Endothelial cell of umbilical vein (primary cell): ENCODE measurements at places on chromosomes 5 and 9. TPM values are rescaled to one million over a fixed set of nuclear protein-coding genes. Genes with fewer than 3 reads are reported as not detected.

DNA sequence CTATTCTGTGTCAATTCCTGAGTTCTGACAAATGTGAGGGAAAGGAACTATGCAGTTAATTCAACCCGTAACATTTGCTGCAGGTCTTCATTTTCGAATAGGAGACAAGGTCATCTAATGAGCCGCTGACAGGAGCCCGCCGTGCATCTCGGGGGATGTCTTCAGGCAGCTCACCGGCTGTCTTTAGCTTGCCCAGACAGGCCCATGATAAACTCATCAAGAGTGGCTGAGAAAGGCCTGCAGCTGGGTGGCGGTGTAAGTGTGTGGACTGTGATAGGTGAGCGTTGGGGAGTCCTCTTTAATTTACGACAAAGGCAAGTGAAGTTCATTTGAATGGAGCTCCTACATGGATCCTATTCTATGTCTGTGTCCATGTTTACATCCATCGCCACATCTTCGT is 190.5 kb downstream of the ADCY2 start:
- DNase-seq: no peak
- no peaks in the 10 kb centered on the region for H3K36me3 ChIP-seq
- H3K4me1 ChIP-seq: no peaks in the 10 kb centered on the region

LHFPL2 gene
- 26.8 and 36.3 TPM in 2 replicates for total RNA-seq

PAIP1 gene
- 81.6 and 90.1 TPM in 2 replicates for total RNA-seq

GRCh38 chr9:3954331-3955304 is 345.2 kb downstream of the GLIS3 start:
- no peaks in the 10 kb centered on the region for H3K4me1 ChIP-seq
- H3K27me3 ChIP-seq: no peaks in the 10 kb centered on the region
- H3K4me3 ChIP-seq: no peak overlapping the region
- no peak overlapping the region for H3K27ac ChIP-seq
- DNase-seq: no peak

GRCh38 chr9:121399126-121399882 is 29.3 kb upstream of the STOM start:
- H3K4me3 ChIP-seq: no peak overlapping the region
- peak overlapping the region; percentile 62 for H3K27ac ChIP-seq
- no peak for DNase-seq
- H3K36me3 ChIP-seq: no peaks in the 10 kb centered on the region
- no peaks in the 10 kb centered on the region for H3K27me3 ChIP-seq
- H3K4me1 ChIP-seq: peaks cover 27% of the 10 kb centered on the region

DNA sequence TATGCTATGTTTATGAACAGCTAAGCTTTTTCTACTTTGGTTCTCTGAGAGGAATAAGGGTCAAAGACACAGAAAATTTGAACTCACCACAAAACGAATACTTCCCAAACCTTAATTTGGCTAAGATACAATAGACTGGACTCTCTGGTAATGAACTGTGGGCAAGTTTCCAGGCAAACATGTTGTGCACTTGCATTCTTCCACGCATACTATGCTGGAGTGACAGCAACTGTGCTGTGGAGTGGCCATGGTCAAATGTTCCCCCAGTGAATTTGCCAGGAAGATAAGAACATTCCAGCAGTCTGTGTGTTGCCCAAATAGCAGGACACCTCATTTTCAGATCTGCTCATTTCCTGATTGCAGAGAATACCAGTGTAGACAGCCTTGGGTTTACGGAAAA is 275.3 kb upstream of the IL12B start:
- H3K4me3 ChIP-seq: no peak overlapping the region
- H3K27me3 ChIP-seq: no peaks in the 10 kb centered on the region
- H3K36me3 ChIP-seq: no peaks in the 10 kb centered on the region
- H3K27ac ChIP-seq: no peak overlapping the region
- no peaks in the 10 kb centered on the region for H3K4me1 ChIP-seq
- no peak for DNase-seq

GRCh38 chr9:137138722-137139467 is at the start of gene GRIN1:
GRIN1 (plus strand) TSS chr9:137139154; CDS start chr9:137139487, 333 bp downstream.
- DNase-seq: no peak
- H3K27me3 ChIP-seq: peaks cover 35% of the 10 kb centered on the region
- H3K4me1 ChIP-seq: no peaks in the 10 kb centered on the region

DNA sequence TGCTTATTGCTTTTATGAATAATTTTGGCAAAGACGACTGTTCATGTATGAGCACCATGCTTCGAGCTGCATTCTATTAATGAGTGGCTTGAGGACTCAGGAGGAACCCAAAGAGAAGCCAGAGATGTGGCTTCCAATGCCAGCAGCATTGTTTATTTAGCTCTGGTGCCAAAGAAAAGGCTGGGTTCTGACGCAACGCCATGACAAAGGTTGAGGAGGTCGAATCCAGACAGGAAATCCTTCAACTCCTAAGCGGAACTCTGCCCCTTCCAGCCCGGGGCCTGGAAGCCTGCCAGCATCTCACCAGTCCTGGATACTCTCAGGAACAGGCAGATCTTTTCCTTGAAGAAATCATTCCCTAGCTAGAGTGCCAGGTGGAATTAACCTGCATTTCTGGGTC is 104.4 kb downstream of the ARHGAP26 start:
- peak overlapping the region; percentile 42 for H3K27ac ChIP-seq
- H3K4me3 ChIP-seq: no peak overlapping the region
- DNase-seq: peak; percentile 96
- H3K27me3 ChIP-seq: no peaks in the 10 kb centered on the region
- H3K36me3 ChIP-seq: no peaks in the 10 kb centered on the region

DNA sequence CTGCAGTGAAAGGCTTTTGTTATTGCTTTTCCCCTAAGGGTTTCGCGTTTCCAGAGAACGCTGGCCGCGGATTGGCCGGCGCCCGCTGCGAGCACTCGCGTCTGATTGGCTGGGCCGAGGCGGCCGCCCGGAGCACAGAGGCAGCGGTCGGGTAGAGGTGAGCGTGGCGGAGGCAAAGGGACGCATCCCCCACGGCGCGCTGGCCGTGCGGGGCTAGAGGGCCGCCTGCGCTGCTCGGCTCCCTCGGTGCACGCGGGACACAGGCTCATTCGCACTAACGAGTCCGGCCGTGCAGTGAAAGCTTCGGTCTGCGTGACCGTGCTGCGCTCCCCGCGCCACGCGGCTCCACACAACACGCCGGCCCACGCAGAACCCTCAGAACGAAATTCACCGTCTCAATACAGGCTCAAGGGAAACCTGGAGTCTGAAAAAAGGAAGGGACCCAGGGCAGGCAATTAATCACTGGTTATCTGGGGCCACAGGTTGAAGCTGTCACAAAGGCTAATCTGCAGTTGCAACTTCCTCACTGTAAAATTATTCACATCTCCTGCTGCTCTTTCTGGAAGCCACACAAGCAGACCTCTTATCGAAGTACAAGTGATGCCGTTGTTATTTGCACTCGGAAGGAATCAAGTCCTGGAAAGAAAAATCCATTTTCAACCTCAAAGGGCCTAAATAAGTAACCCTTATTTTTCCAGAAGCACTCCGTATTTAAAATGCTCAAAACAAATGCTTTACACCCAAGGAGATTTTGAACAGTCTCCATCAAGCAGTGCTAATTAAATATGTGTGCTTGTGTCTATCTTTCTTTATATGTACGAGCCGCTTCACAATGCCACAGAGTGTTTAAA is 94.6 kb downstream of the ZNF608 start:
- peak; percentile 92 for DNase-seq
- no peaks in the 10 kb centered on the region for H3K27me3 ChIP-seq
- H3K27ac ChIP-seq: peak overlapping the region; percentile 92
- peak overlapping the region; percentile 11 for H3K4me3 ChIP-seq

DNA sequence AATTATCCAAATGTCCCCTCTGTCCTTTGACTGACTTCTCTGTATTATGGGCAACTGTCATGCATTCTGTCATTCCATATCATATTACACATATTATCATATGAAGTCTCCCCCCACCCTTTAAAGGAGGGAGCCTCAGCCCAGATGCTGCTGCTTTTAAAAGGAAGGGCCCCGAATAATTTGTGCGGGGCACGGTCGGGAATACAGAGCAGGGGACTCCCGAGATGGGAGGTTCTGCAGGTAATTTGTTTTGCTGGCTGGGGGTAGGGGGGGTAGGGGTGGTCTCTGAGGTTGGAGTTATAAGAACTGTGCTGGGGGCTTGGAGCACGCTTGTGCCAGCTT is 10.1 kb upstream of the LHX2 start:
- no peak overlapping the region for H3K4me3 ChIP-seq
- H3K4me1 ChIP-seq: peaks cover 3% of the 10 kb centered on the region
- H3K36me3 ChIP-seq: no peaks in the 10 kb centered on the region
- DNase-seq: no peak
- H3K27me3 ChIP-seq: peaks cover 90% of the 10 kb centered on the region
- no peak overlapping the region for H3K27ac ChIP-seq

NFIL3 gene
- total RNA-seq: 9.7 and 10.5 TPM in 2 replicates

GRCh38 chr5:124743602-124744169 is 2.8 kb downstream of the ZNF608 start:
- no peaks in the 10 kb centered on the region for H3K27me3 ChIP-seq
- DNase-seq: no peak
- H3K27ac ChIP-seq: peak overlapping the region; percentile 97
- peak overlapping the region; percentile 65 for H3K4me3 ChIP-seq
- peaks cover 38% of the 10 kb centered on the region for H3K4me1 ChIP-seq

- H3K27me3 ChIP-seq: no peaks in the 10 kb centered on the region
- DNase-seq: no peak
- no peak overlapping the region for H3K27ac ChIP-seq
- H3K4me3 ChIP-seq: no peak overlapping the region
- no peaks in the 10 kb centered on the region for H3K4me1 ChIP-seq
Observed at GRCh38 chr5:32740651-32741050, 29.5 kb downstream of the NPR3 start.

TNFSF8 gene
- total RNA-seq: not detected in 2 replicates

LRRC19 gene
- total RNA-seq: not detected in 2 replicates

DNA sequence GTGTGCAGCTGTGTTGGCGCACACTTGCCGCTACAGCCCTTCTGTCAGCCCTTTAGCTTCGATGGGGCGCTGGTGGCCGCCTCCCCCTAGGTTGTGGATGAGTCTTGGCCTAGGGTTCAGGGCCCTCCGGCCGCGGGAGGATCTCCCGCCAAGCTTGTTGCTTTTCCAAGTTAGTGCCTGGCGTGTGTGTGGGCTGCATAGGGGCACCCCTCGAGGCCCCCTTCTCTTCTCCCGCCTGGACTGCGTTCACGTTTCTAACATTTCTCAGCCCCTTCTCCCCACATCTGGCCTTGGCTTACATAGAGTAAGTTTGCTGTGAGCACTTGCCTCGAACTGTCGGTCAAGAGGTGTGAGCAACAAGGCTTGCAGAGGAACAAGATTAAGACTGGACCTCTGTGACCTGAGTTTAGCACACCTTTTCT is 413 bp upstream of the OXCT1 start:
- no peak overlapping the region for H3K27ac ChIP-seq
- peaks cover 1% of the 10 kb centered on the region for H3K27me3 ChIP-seq
- DNase-seq: peak; percentile 4
- H3K4me1 ChIP-seq: peaks cover 11% of the 10 kb centered on the region
- peak overlapping the region; percentile 75 for H3K4me3 ChIP-seq

DNA sequence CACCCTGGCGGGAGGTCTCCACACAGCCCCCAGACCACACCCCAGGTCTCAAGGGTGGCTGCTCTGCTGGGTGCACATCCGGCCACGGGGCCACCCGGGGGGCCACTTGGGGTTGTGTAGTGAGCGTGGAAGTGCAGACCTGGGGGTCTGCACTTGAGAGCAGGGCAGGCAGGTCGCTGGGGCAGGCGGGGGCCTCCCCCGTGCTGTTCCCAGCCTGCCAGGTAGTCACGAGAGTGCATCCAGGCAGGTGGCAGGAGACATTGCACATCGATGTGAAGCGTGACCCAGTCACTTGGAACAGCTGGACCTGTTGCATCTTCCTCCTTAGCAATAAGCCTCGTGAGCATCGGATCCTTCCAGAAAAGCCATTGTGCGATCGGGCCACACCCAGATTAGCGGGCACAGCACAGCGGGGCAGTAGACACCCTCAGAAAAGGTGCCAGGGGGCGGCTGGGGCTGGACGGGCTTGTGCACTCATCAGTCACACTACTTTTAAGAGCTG is 4.8 kb upstream of the ENTPD8 start:
- no peaks in the 10 kb centered on the region for H3K27me3 ChIP-seq
- H3K27ac ChIP-seq: no peak overlapping the region
- H3K4me1 ChIP-seq: no peaks in the 10 kb centered on the region
- no peak for DNase-seq
- no peak overlapping the region for H3K4me3 ChIP-seq

DNA sequence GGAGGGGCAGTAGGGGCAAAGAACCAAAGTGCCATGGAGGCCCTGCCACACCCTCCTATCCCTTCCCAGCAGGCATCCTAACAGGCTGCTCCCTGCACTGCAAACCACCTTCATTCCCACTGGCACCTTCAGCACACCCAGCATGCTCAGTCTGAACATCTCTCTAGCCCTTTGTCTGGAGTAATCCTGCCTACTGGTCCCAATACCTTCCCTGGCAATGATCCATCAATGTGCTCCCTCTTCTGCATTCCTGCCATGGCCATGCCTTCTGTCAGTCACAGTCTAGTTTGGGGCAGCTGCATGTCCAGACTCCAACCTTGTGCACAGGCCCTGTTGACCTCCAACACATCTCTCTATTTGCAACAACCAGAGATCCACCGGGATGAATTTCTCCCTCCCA is 4.9 kb downstream of the MACROH2A1 start:
- H3K4me3 ChIP-seq: no peak overlapping the region
- H3K36me3 ChIP-seq: no peaks in the 10 kb centered on the region
- peaks cover 7% of the 10 kb centered on the region for H3K4me1 ChIP-seq
- no peak overlapping the region for H3K27ac ChIP-seq

- H3K4me1 ChIP-seq: no peaks in the 10 kb centered on the region
- no peak for DNase-seq
- H3K36me3 ChIP-seq: no peaks in the 10 kb centered on the region
- no peaks in the 10 kb centered on the region for H3K27me3 ChIP-seq
- no peak overlapping the region for H3K4me3 ChIP-seq
Observed at GRCh38 chr5:151820903-151821302, 49.1 kb downstream of the G3BP1 start.

CER1 gene
- not detected in 2 replicates for total RNA-seq

GRCh38 chr9:11349187-11349586 is 736.4 kb upstream of the PTPRD start:
- DNase-seq: no peak
- no peak overlapping the region for H3K27ac ChIP-seq
- no peak overlapping the region for H3K4me3 ChIP-seq
- no peaks in the 10 kb centered on the region for H3K27me3 ChIP-seq
- H3K4me1 ChIP-seq: no peaks in the 10 kb centered on the region

- no peaks in the 10 kb centered on the region for H3K27me3 ChIP-seq
- no peak for DNase-seq
- H3K4me3 ChIP-seq: no peak overlapping the region
- no peaks in the 10 kb centered on the region for H3K36me3 ChIP-seq
- peaks cover 74% of the 10 kb centered on the region for H3K4me1 ChIP-seq
Observed at GRCh38 chr9:69175486-69175885, 1.4 kb downstream of the TJP2 start.

GRCh38 chr5:18305288-18305924 is 671.1 kb downstream of the TAF11L14 start:
- no peaks in the 10 kb centered on the region for H3K27me3 ChIP-seq
- H3K36me3 ChIP-seq: no peaks in the 10 kb centered on the region
- peak; percentile 49 for DNase-seq
- no peak overlapping the region for H3K4me3 ChIP-seq
- no peak overlapping the region for H3K27ac ChIP-seq

- no peaks in the 10 kb centered on the region for H3K27me3 ChIP-seq
- no peak for DNase-seq
Observed at GRCh38 chr5:143065185-143065965, 295.2 kb downstream of the ARHGAP26 start.
